Endodermal cell (in vitro differentiated cells): ENCODE measurements at places on chromosomes 16 and 17. TPM values are rescaled to one million over a fixed set of nuclear protein-coding genes. Genes with fewer than 3 reads are reported as not detected.

The TRIM37 gene
- total RNA-seq, result 43.6 and 44.2 TPM in 2 replicates

The MIF4GD gene
- total RNA-seq, result 16.8 and 17.9 TPM in 2 replicates

The ASGR1 gene
- total RNA-seq, result 6.8 and 8.3 TPM in 2 replicates

The NPIPB8 gene
- total RNA-seq, result 0.35 TPM in 1 of 2 replicates, not detected in the other

The MT4 gene
- not detected in 2 replicates for total RNA-seq

The COPZ2 gene
- 0.55 TPM in 1 of 3 replicates, not detected in the others for total RNA-seq

The WDR81 gene
- 16.1 and 17.9 TPM in 2 replicates for total RNA-seq

GRCh38 chr17:60390925-60391470 lies 935 bp downstream of the USP32 start:
- DNase-seq, result peak; percentile 72

DNA sequence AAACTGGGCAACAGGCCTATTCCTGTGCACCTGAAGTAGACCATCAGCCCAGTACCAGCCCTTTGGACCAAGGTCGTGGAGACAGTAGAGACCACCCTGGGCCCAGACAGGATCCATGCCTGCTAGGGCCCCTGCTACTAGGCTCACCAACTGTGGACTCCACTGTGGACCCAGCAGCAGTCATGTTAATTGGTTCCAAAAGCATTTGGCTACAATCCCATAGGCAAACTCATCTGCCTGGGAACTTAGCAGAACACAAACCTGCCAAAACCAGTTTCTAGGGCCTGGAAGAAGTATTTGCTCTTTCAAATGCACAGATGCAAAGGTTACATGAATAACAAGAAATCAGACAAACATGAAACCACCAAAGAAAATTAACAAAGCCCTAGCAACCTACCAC lies 53.1 kb downstream of the ACSM2A start:
- DNase-seq, result no peak

- no peak for DNase-seq
Observed at GRCh38 chr16:82016964-82017363, 5.7 kb upstream of the SDR42E1 start.

DNA sequence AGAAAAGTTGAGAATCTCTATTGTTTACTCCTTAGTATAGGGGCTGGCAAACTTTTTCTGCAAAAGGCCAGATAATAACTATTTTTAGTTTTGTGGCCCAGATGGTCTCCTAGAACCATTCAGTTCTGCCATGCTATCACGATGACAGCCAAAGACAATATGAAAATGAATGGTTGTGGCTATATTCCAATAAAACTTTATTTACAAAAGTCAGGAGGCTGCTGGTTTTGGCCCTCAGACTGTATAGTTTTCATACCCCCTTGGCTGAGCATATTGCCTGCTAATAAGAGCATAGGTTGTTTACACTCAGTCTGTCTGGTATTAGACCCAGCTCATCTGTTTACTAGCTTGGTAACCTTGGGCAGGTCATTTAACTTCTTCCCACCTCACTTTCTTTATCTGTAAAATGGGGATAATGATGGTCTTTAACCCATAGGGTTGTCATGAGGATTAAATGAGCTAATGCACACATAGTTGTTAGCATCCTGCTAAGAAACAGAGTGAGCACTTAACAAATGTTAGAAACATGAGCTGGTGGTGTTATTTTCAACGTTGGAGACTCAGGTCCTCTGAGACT lies 156.3 kb downstream of the MSI2 start:
- DNase-seq, result no peak

DNA sequence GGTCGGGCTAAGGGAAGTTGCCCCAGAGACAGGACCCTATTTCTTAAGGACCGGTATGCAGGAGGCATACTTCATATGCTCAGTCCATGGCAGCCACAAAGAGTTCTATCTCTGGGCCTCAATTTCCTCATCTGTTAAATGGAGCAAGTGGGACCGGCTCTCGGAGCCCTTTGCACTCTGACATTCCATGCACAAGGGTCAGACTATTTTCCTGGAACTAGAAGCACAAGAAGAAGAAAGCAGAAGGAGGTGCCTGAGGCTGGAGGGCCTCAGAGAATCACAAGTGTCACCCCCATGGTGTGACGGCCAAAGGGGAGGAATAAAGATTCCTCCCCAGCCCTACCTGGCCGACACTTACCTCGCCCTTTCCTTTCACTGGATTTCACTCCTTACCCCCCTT lies 115.8 kb downstream of the GSG1L start:
- no peak for DNase-seq

- no peak for DNase-seq
Observed at GRCh38 chr16:52367821-52368220, 179.1 kb downstream of the TOX3 start.

DNA sequence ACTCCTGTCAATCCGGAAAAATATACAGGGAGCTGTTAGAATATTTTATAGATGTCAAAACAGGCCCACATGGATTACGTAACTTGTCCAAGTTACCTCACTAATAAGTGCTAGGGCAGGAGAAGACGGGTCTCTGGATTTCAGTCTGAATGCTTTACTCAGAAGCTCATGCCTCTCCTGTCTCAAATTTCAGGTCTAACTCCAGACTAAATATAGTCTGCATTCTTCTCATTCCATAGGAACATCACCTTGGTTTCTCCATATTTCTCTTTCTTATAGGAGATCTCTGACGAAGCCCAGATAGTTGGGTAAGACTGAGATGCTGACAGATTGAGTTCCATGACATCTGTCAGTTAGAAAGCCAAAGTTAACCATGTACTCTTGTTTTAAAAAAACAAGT lies 174.2 kb downstream of the STX8 start:
- DNase-seq, result no peak

- no peak for DNase-seq
Observed at GRCh38 chr17:76376318-76377133, 7.9 kb upstream of the SPHK1 start.

- DNase-seq, result no peak
Observed at GRCh38 chr16:12387786-12388185, 411.3 kb downstream of the SNX29 start.

DNA sequence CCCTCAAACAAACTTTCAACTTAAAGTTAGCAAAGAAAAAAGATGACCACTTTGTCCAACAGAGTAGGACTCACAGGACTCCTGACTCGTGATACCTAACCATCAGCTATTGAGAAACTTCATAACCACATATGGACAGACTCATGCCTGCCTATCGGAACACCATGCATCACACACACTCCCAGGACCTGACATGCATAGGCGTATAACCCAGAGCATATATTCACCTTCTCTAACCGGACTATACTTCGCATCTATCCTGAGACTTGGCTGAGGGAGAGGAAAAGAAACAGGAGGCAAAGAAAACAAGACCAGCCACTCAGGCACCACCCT lies 2.2 kb downstream of the PIP4K2B start:
- DNase-seq, result no peak

- DNase-seq, result no peak
Observed at GRCh38 chr17:2708585-2709182, 2.9 kb downstream of the CLUH start.

DNA sequence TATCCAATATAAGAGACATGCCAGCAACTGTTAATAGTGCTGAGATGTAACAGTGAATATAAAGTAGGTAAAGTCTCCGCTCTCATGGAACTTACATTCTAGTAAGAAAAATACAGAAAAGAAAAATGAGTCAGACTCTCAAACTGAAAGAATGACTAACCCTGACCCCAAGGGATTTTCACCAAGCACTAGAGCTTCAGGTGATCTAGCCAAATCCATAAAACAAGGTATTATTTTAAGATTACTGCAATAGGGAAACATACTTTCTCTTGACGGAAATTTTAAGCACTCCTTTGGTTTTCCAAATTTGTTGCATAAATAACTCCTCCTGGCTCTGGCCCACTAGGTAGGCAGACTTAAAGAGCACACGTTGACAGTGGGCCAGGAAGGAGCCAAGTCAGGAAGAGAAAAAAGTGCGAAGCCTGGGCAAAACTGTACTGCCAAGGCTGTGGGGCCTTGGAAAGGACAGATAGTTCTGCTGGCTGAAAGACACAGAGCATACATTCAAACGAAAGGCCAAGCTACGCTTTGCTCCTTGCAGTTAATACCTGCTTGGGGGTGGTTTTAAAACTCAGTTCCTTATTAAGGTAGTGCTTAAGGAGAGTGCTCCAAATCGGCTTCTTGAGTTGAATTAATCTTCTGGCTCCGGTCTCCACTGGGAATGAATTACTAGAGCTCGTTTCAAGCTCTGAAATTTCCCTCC lies 1.4 kb downstream of the GOT2 start:
- DNase-seq, result no peak

DNA sequence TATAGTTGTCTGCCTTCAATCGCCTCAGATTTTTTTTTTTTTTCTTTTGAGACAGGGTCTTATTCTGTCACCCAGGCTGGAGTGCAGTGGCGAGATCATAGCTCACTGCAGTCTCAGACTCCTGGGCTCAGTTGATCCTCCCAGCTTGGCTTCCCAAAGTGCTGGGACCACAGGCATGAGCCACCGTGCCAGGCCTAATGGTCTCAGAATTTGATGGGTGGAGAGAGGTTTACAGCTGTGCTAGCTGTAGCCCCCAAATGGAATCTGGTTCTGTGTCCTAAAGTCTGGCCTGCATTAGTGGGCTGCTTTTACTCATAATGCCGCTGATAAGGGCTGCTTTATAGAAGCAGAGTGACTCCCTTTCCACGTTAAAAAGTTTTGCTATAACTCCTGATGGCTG lies 5.1 kb downstream of the ZNRF1 start:
- no peak for DNase-seq

- DNase-seq, result peak; percentile 92
Observed at GRCh38 chr17:48457080-48457836, 27.2 kb upstream of the SKAP1 start.

- DNase-seq, result no peak
Observed at GRCh38 chr16:14151256-14152030, 80.3 kb downstream of the MRTFB start.

DNA sequence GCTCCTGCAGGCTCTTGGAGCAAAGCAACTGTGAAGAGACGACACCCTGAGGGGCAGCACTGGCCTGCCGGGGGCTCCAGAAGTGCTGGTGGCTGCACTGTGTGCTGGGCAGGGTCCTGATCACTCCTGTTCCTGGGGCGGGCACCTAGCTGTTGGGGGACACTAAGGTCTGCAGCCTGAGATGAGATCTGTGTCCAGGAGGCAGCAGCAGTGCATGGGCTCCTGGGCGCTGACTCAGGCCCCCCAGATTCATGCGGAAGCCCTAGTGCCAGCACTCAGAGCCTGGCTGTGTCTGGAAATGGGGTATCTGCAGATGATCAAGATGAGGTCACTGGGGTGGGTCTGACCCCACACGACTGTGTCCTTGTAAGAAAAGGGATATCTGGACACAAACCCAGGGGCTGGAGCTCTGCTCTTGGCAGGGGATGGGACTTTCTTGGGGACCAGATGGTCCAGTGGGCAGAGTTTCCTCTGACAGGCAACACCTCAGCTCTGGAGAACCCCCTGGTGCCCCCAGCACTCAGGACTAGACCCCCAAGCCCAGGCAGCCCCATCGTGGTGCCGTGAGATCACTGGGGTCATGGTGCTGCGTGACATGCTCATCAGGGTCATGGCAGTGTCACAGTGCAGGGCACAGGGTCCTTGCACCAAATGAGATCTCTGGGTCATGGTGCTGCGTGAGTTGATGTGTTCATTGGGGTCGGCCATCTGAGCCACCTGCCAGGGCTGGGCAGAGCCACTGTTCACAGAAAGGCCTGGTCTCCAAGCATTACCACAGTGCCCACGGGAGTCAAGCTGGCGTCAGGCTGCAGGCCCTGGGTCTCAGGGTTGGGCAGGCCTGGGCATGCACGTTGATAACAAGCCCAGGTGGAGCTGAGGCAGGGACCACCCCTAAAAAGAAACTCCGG lies 9.5 kb downstream of the FAAP100 start:
- no peak for DNase-seq

DNA sequence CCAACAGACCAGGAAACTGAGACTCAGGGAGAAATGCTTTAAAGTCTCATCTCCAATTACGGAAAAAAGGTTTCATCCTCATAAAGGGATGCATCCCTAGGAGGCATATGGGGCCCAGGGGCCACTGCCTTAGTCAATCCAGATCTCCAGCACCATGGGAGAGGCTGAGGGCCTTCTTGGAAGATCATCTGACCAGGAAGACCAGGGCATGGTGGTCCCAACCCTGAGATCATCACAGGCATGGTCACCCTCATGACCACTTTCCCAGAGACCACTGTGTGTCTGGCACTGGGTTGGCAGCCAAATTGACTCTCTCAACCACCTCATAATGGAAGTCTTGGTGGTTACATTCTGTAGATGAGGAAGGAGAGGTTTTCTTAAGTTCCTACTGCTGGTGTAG lies 23.4 kb upstream of the CES5A start:
- no peak for DNase-seq

- peak; percentile 92 for DNase-seq
Observed at GRCh38 chr16:31477220-31478216, 5.4 kb upstream of the SLC5A2 start.

DNA sequence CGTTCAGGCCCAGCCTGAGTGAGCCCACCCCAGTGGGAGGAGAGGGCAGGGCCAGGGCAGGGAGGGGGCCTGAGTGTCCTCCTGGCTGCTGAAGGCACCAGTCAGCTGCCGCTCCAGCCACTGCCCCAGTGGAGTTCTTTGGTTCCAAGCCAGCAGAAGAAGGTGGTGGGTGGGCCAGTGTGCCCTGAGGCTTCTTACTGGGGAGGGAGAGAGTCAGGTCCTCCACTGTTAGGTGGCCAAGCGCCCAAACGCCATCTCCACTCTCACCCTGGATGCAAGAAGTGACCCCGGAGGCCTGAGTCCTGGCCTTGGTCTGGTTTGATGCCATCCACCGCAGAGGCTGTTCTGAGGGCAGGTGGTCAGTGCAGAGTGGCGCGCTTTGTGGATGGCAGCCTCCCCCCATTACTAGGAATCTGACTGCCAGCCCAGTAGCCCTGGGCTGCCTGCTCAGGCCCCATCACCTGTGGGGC lies 2.2 kb downstream of the RNF213 start:
- peak; percentile 61 for DNase-seq

- DNase-seq, result no peak
Observed at GRCh38 chr16:3590736-3591435, 13.7 kb upstream of the NLRC3 start.

DNA sequence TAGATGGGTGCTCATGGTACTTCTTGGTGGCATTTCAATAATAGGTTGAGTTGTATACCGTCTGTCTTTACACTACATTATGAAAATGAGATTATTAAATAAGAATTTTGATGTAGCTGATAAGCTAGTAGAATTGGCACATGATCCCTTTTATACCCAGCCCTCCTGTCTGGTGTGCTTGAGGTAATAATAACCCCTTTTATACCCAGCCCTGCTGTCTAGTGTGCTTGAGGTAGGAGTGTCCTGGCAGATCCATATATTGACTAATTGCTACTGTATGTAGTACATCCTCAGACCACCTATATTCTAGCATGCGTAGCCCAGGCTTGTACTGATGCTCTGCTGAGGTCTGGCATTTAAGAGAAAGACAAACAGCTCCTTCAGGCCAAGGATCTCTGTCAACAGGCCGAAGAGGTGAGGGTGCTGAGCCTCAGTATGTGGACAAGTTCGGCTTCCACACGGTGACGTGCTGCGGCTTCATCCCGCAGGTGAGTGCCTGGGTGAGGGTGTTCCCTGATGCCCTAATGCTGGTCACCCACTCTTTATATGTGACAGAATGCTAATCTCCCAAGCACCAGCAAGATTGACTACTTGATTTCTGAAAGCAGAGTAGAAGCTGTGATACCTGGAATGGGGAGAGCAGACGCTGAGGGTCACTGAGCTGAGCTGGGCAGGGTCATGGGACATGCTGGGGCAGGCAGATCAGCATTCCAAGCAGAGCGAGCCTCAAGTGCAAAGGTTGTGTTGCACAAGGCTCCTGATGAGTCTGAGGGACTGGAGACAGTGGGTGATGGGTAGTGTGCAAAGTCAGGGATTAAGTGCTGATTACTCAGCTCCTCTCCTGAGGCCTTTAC lies 5.7 kb downstream of the FN3K start:
- no peak for DNase-seq
